Fibroblast of skin of back (primary cell): ENCODE measurements at places on chromosomes 12 and 14.

DNA sequence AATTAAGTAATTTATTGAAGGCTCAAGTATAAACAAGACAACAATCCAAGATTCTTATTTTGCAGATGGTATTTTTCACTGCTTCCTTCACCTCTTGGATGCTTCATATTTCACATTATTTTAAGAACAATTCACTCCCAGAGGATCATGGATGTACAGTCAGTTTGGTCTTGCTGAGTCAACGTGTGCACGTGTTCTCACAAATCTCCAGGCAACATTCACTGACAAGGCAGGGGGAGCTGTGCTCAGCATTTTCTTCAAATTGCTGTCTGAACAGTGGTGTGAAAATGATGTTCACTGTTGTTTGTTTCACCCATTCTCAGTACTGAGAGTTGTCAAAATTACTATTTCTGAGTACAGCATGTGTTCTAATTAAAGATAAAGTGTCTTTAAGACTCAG lies 118.3 kb upstream of the SLC38A4 start:
- peak; percentile 75 for DNase-seq

GRCh38 chr12:22828066-22828465 lies 203.1 kb downstream of the ETNK1 start:
- DNase-seq = no peak

GRCh38 chr14:92656306-92657081 lies 91.9 kb downstream of the LGMN start:
- no peak for DNase-seq

GRCh38 chr14:51180577-51180976 lies 59.5 kb upstream of the TMX1 start:
- DNase-seq = no peak

DNA sequence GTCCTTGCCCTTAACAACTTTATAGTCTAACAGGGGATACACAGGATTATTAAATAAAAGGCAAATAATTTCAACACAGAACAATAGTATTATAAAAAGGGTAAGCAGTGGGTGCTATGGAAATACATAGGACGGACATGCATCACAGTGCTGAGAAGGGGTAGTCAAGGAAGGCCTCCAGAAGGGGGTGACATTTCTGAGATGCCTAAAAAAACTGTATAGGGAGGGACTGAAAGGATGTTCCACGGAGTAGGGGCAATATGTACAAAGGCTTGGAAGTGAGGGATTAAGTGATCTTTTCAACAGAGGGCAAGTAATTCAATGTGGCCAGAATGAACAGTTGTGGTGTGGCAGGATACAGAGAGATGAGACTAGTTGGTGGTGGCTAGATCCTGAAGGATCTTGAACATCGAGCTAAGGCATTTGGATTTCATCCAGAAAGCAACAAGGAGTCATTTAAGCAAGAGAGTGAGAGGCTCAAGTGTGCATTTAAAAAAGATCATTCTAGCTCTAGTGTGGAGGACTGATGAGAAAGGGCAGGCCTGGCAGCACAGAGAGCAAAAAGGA lies 8.9 kb upstream of the ATP5MC2 start:
- no peak for DNase-seq

- peak; percentile 52 for DNase-seq
These were observed 20.0 kb upstream of the PCNX1 start for GRCh38 chr14:70887207-70887681.
